ENCODE measurements at places on chromosomes 7 and 10.

DNA sequence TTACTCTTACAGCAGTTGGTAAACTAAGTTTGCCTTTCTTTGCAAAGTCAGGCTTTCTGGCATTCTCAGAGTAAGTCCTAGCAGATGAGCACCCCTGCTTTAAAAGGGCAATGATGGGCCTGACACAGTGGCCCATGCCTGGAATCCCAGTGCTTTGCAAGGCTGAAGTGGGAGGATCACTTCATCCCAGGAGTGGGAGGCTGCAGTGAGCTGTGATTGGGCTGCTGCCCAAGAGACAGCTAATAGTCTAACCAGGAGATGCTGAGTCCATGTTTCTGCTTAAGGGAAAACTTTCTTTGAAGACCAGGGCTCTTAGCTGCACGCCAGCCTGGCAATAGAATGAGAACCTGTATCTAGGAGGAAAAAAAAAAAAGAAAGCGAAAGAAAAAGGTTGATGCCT, 100.2 kb upstream of the MPP7 start:
- no peak for DNase-seq

DNA sequence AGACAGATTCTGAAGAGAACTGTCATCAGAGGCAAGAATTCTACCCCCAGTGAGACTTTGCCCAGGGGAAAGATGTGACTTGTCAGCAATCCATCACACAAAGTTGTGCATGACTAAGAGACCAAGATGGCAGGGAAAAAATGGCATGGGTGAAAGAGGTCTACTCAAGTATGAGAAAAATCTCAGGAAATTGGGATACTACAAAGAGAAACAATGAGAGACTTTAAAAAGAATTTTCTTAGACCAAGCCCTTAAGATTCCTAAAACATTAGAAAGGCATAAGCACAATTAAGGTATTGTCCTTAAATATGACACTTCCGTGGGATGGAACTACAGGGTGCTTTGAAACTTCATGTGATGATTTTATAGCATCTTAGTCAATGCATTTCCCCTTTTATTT, 45.6 kb upstream of the PDE1C start:
- no peak for DNase-seq

GRCh38 chr7:96838481-96838880, 128.8 kb upstream of the SEM1 start:
- no peak for DNase-seq

GRCh38 chr10:7706534-7707073, 3.5 kb downstream of the ITIH2 start:
- no peak for DNase-seq

DNA sequence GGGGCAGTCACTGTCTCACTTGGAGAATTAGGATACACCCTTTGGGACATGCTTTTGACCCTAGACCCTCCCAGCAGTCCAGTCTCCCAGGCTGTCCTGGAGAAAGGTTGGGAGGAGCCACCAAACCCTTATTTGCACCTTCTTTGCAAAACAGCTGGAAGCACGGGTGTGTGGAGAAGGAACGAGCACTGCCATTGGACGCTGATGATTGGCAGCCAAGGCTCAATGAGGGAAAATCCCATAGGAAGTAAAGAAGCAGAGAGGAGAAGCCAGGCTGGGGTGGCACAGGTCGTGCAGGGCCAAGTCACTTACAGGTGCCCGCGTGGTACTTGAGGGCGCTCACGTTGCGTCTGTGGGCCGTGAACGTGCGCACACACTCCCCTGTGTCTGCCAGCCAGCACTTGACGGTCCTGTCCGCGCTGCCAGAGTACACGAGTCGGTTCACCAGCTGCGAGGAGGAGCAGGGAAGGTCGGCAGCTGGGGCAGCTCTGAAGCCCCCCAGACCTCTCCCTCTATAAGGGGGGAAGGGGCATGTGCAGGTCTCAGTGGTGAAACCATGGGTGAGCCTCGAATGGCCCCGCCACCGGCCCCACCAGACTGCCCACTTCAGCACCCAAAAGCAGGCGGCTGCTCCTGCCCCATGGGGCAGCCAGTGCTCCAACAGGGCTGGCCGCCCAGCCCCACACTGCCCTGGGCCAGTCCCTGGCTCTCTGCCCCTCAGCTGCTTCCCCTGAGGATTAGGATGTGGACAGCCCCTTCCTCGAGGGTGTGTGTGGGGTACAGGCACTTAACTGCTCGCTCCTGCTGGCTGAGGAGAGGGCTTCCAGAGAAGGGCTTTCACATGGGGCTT, 24.8 kb downstream of the WDR86 start:
- DNase-seq: no peak

- DNase-seq: no peak
These were observed 451.4 kb upstream of the VSTM2A start for GRCh38 chr7:54090652-54091213.

DNA sequence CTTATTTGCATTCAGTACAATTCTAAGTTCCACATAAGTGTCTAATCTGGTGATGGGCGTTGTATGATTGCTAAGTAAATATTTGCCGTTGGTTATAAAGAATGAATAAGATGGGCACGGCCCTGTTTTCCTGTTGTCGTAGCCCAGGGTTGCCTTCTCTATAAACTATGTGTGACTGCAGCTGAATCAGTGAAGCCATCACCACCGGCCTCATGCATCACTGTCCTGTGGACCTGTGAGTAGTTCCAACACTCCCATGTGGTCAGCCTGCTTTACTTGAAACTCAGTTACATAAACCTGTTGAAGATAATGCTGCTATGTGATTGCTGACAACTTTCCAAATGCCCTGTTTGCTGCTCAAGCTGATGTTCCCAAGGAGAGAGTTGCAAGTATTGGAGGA, 21.6 kb upstream of the KLF6 start:
- DNase-seq: no peak

DNA sequence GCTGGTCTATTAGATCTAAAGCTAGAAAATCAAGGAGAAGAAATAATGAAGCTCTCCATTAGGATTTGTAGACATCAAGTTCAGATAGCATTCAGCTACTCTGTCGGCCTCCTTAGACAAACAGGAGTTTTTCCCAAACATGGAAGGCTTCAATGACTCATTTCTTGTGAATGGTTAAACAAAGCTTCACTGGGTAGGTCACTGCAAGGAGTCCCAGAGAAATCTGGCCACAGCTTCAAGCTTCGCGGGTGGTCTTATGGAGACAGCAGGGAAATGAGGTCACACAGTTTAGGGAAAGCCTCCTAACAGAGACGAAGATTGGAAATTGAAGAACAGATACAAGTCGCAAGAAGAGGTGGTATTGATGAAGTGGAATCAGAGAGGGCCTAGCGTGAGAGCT, 22.6 kb upstream of the LRRC72 start:
- DNase-seq: no peak

GRCh38 chr10:78756604-78757343, 312.0 kb upstream of the ZMIZ1 start:
- peak; percentile 90 for DNase-seq

DNA sequence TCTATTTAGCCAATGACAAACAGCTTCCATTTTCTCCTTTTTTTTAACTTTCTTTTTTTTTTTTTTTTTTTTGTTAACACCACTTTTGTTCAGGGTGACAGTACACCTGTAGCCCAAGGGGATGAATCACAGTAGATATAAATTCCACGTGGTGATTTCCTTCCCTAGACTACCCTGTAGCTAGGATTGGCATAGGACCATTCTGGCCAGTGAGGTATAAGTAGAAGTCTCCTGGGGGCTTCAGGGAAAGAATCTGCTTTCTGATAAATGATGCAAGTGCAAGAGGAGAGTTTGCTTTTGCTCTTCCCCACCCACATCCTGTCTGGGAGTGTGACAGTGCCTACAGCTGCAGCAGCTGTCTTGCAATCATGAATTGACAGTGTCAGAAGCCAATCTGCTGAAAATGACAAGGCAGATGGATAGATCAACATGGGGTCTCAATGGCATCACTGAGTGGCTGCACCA, 63.2 kb upstream of the TOMM7 start:
- no peak for DNase-seq

DNA sequence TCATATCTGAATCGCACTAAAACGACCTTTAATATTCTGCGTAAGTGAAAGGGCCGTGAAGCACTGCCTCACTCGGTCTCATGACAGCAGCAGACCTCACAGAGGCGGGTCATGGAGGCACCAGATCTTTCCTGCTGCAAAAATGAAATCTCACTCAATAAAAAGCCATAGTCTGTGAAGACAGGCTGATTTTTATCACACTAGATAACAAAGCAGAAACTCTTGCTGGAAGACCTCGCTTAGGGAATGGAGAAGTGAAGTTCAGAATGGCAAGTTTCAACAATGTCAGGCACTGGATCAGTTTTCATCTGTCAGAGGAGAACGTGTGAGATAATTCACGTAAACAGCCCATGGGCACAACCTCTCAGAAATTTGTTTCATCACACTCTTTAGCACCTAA, 8.0 kb downstream of the SEPHS1 start:
- no peak for DNase-seq

GRCh38 chr7:147081117-147081516, 964.5 kb downstream of the CNTNAP2 start:
- DNase-seq: no peak

GRCh38 chr7:55552320-55553023, 19.8 kb downstream of the VOPP1 start:
- no peak for DNase-seq

DNA sequence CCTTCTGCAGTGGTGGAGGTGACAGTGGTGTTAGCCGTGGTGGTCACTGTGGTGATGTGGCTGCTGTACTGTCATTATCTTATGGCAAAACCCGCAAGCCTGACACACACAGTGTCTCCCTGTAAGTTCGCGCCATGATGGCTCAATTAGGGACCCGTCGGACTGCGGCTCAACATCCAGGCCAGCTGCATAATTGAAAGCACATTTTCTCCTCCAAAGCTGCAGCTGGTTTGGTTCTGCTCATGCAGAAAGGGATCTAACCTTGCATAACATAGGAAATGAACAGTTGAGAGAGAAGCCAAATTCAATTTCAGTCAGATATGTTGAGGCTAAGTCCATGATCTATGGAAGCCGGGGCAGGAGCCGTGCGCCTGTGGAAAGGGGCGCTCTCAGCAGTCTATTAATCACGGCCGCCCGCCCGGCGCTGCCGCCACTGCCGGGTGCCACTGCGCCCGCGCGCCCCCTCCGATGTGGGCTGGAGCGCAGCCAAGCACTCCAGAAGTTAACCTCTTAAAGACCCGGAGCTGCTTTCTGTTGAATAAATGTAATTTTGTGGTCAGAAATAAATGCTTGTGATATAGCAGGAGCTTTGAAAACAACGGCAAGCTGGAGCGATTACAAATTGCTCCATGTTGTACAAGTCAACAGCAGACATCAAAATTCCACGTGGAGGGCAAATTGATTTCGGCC, 227.7 kb downstream of the CUX1 start:
- peak; percentile 55 for DNase-seq

- DNase-seq: no peak
These were observed 518.4 kb downstream of the CCSER2 start for GRCh38 chr10:84846658-84847316.

DNA sequence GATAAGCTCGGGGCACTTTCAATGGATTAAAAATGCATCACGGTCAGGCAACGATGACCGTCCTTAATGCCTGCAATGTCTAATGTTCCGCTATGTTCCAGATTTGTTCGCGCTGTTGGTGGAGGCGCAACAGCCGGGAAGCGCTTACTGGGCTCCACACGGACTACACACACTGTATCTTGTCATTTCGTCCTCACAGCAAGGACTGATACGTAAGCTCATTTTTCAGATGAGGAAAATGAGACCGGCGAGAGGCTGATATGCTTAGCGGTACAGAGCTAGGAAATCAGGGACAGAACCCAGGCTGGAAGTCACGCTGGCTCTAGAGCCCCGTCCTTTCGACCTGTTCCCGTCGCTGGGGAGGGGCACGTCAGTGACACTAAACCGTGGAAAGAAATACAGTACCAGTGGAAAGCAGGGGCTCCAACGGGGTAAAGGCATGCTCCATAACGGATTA, 670 bp downstream of the TPK1 start:
- DNase-seq: peak; percentile 68

- DNase-seq: peak; percentile 39
These were observed 86.7 kb upstream of the PRKAR2B start for GRCh38 chr7:106957766-106958165.

GRCh38 chr10:103991393-103992128, 24.6 kb downstream of the SLK start:
- DNase-seq: no peak

- DNase-seq: no peak
These were observed 13.0 kb downstream of the AKR1D1 start for GRCh38 chr7:138089080-138089901.

DNA sequence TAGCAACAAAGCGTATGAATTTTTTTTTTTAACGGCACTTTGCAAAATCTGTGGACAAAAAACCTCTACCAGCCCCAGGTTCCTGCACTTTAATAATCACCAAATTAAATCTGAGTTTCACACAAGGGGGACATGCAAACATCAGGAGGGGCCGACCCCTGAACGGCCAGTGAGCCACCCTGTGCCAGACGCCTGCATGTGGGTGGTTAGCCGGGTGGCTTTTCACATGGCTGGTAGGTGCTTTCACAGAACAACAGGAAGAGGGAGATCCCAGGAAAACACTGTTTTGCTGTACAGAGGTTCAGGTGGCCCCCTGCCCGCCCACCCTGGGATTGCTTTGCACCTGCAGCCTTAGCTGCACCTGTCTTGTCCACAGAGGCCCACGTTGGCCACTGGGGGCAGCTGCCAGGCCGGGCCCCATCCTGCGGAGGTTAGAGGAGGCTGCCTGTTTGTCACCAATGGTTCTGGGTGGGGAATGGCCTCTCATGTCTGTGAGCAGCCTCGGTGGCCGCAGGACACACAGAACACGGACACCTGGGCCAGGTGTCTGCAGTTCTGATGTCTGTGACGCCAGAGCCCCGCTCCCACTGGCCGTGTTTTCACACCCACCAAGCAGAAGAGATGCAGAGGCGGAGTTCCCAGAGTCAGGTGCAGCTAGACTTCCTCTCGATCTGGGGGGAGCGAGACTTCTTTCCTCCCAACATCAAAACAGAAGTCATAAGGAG, 107.7 kb downstream of the FAM53B start:
- DNase-seq: no peak

- DNase-seq: no peak
These were observed 185.7 kb downstream of the STK31 start for GRCh38 chr7:23895666-23896096.

GRCh38 chr7:140229591-140230515, 53.1 kb upstream of the KDM7A start:
- no peak for DNase-seq

All from tibial artery (tissue), 4 donors.